ENCODE measurements at places on chromosomes 2 and 18. TPM values are rescaled to one million over a fixed set of nuclear protein-coding genes. Genes with fewer than 3 reads are reported as not detected.

FBLN7 gene
- 0.38 TPM for total RNA-seq

TPO gene
- not detected for total RNA-seq

HEATR5B gene
- 27.3 TPM for total RNA-seq

HOXD12 gene
- total RNA-seq: not detected
